ENCODE measurements at places on chromosomes 4 and X.

DNA sequence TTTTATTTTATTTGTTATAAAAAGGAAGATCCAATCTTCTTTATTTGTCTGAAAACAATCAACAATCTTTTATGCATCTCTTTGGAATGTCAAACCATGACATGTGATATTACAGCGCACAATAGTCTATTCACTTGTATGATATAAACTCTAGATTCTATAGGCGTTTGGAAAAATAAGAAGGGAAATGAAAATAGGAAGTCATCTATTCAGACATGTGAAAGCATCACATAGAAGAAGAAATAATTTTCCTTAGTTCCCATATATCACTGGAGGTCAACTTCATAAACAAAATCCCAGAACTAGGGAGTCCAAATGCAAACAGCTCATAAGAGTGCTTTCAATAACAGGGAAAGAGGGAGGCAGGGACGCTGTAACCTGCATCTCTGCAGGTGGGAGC is 139.5 kb upstream of the RASGEF1B start:
- DNase-seq: no peak

DNA sequence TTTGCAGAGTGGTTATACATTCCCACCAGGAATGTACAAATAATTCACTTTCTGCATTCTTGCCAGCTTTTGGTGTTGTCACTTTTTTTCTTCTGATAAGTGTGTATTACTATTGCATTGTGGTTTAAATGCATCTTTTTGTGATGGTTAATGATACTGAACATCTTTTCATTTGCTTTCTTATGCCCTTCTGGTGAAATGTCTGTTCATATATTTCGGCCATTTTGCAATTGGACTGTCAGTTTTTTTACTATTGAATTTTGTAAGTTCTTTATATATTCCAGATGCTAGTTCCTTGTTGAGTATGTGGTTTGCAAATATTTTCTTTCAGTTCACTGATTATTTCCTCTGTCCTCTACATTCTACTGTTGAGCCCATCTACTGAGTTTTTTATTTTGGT is 19.4 kb upstream of the BMP2K start:
- DNase-seq: no peak

- no peak for DNase-seq
Observed at GRCh38 chr4:55386073-55386472, 9.7 kb upstream of the TMEM165 start.

DNA sequence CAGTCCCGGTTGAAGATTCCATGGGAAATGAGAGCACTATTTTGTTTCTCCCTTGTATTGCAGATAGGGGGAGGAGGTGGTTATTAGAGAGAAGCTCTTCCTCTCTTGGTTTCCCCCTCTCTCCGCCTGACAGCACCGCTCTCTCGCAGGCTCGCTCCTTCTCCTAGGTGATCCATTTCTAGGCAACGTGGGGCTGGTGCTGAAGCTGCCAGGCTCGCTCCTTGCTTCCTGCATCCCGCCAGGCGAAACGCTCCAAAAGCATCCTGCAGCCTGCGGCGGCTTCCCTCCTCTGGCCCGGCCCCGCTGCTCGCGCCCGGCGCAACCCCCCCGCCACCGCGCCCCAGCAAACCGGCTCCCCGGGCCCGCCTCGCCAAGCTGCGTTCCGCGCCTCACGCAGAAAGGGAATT is at the start of gene GRID2:
Gene GRID2 (plus strand): TSS at position 346 of the 407 bp plus-strand sequence.
- no peak for DNase-seq

- DNase-seq: no peak
Observed at GRCh38 chrX:131067846-131068745, 9.9 kb downstream of the ARHGAP36 start.

DNA sequence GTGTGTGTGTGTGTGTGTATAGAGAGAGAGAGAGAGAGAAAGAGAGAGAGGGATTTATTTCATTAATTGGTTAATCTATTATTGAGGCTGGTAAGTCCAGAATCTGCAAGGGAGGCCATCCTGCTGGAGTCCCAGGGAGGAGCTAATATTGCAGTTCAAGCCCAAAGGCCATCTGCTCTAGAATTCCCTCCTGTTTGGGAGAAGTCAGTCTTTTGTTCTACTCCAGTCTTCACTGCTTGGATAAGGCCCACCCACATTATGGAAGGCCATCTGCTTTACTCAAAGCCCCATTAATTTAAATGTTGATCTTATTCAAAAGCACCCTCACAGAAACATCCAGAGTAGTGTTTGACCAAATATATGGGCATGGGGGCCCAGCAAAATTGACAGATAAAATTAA is 317.5 kb upstream of the RASGEF1B start:
- no peak for DNase-seq

- DNase-seq: no peak
Observed at GRCh38 chr4:48299560-48299959, 29.9 kb upstream of the TEC start.

DNA sequence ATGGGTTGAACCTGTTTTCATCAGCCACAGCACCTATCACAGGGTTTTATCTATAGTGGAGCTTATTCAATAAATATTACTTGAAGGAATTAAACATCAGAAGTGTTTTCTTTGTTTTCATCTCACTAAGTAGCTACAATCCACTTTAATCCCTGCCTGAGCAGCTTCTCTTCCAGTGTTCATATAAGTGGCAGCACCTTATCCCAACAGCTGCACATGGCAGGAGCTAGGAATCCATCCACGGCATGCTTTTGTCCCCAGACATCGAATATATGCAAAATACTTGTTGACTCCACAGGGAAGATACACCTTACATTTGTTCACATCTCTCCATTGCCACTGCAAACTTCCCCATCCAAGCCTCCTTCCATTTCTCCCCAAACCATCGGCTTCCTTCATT is 549.8 kb upstream of the FAM241A start:
- DNase-seq: no peak

- DNase-seq: no peak
Observed at GRCh38 chr4:6191448-6192130, 8.8 kb downstream of the JAKMIP1 start.

- no peak for DNase-seq
Observed at GRCh38 chrX:127112726-127113125, 293.2 kb downstream of the PRR32 start.

DNA sequence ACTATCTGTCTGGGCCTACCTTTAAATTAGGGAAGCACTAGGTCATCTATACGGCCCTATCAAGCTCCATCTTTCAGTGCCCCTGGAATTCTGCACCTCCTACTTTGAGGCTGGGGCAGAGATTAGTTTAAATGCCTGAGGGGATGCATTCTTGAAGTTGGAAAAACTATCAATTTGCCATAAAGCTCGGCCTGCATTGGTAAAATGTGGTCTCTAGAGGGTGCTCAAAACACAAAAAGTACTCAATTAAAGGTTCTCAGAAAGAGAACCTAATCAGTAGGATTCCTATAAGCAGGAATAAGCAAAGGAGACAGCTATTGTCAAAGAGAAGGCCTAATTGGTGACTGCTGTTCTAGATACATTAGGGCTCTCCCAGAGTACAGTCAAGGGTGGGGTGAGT is 111.7 kb downstream of the AMER1 start:
- DNase-seq: no peak

DNA sequence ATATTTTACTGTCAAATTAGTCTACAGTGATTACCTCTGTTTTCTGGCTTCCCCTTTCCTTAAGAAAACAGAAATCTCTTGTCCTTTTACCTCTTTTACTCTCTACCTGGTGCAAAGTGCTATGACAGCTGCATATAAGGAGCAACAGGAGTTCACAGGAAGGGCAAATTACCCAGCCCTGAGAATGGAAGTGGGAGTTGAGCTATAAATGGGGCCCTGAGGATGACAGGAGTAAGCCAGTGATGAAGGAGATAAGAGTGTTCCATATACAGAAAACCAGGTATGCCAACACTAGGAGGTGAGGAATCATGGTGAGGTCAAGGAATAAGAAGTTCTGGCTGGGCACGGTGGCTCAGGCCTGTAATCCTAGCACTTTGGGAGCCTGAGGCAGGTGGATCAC is 4.5 kb upstream of the HSD17B13 start:
- no peak for DNase-seq

- DNase-seq: no peak
Observed at GRCh38 chr4:67714248-67714583, 13.3 kb upstream of the UBA6 start.
